NCI-H2029 (cell line): ENCODE measurements at places on chromosomes 1 and 21.

DNA sequence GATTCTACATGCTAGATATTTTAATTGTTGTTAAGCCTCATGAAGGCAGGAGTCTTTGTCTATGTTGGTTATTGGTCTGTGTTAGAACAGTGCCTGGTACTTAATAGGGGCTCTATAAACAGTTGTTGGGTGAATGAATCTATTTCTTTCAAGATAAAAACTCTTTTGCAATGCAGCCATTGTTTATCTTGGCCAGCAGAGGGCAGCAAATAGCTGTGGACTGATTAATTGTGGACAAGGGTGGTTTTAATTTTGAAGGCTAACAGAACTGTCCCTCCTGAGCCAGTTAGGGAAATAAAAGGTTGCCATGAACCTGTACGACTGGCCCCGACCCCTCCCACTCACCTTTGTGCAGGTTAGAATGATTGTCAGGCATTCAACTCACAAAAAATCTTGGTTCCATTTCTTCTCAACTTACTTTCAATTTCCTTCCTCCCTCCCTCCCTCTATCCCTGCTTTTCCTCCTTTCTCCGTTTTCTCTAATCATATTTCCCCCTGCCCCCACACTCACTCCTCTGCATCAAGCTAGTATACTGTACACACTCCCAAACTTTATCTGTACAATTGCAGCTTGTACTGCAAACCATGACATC is 66.3 kb upstream of the DIRAS3 start:
- DNase-seq: peak; percentile 47

DNA sequence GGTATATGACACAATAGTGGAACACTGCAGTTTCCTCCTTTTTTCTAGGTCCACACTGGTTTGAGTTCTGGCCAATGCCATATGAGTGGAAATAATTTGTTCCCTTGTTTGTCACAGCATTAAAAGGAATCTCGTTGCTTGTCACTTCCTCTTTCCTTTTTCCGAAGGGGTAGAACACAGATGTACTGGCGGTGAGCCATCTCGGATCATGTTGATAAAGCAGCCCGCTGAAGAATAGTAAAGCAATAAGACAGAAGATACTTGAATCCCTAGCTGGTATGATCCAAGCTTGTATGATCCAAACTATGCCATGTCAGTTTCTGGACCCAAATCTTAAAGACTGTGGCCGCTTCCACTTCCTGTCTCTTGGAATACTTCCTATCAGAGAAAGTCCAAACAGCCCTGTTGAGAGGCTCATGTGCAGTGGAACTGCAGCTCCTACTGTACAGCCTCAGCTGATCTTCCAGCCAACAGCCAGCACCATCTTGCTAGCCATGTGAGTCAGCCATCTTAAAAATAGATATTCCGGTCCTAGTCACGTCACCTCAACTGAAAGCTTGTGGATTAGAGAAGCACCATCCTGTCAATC is 40.3 kb downstream of the CFHR5 start:
- DNase-seq: no peak

GRCh38 chr1:220991959-220992704 is 112.9 kb downstream of the HLX start:
- no peak for DNase-seq

GRCh38 chr1:93362237-93362636 is 16.5 kb downstream of the DR1 start:
- no peak for DNase-seq

DNA sequence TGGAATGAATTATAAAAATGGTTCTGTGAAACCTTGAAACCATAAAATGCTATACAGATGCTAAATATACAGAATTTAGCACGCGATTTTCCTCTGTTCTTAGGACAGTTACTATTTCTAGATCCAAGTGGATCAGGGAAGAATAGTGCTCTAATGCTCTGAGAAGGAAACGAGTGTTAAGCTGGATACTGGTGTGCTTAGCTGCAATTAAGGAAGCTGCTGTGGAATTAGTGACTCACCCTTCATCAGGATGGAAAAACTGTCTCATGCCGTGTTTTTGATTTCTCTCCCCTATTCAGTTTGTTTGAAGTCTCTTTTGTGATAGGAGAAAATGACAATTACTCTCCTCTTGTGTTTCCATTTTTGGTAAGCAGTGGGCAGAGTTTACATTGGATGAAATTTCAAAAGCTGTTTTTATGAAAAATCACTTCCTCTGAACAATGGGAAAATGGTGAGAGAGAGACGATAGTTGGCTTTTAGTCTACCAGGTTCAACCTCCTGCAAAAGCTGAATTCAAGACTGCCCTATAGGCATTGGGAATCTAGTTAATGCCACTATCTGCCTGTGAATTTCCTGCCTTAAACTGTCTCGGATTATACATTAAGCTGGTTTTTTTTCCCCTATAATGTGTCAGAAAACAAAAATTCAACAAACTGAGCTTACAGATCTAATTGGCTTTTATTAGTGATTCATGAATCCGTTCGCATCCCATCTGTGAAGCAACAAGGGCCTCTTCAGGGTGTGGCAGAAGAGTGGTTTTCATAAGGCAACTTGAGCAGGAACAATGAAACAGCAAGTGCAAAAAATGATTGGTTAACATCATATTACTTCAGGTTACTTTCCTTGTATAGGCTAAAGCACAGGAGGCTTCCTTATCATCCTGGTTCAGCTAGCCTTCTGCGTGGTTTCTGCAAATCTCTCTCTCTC is 179.8 kb downstream of the ST6GALNAC3 start:
- no peak for DNase-seq

DNA sequence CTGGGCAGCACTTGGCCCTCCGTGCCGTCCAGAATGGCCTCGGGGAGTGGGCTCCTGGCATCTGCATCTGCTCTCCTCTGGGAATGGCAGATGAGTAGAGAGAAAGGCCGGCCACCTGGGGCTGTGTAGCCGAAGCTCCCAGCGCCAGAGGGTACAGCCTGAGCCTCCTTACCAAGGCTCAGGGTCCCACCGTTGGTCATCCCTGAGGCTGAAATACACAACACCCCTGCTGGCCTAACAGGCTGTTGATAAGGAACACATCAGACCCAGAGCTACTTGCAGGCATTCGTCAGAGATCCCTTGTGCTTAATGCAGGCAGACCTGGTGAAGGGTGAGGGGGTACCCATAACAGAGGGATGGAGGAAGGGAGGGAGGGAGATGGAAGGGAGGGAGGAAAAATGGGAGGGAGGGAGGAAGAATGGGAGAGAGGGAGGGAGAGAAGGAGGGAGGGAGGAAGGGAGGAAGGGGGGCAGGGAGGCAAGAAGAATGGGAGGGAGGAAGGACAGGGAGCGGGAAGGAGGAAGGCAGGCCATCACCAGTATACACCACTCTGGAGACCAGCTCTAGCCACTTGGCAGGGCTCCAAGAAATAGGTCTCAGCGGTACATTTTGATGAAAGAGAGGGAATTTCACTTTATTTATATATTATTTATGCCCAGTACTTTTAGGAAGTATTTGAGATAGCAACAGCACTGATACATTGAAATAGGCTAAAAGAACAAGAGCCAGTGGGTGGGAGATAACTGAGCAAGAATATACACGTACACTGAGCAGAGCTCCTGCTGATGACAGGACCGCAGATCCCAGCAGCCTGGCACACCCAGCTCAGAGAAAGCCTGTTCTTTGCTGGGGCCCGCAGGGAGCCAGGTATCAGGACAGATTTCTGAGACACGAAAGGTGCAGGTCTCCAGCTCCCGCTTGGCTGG is 315.0 kb upstream of the VAMP3 start:
- DNase-seq: no peak

DNA sequence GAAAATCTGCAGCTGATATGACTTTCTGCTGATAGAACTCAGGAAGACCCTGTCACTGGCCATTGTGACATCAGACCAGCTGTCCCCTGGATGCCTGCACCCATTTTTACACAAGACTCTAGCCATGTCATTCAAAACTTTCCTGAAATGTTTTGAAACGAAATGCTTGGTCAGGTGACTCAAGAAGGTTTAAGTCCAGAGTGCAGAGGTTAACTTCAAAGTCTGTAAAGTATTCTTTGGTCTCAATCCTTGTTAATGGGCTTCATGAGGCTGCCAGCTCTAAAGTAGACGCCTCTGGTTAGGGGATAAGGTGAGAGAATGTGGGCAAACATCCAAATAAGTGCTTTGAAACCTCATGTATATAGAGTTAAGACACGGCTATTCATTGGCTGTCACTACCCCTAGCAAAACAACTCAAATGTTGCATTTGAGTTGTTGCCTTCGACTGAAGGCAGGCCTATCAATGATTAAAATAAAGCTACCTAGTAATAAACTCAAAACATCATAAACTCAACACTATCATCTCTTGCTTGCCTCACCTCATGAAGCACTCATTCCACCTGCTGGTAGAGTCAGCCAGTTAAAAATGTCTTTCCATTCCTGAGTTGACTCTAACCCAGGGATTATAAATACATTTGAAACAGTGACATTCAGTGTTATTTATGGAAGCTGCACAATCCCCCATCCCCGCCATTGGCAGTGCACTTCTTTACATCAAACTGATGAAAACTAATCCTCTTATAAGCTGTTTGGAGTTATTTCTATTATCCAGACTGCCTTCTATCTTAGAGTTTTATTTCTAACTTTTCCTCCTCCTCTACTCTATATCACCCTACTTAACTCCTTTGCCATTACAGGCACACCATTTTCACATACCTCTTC is 26.0 kb downstream of the RABIF start:
- DNase-seq: no peak

DNA sequence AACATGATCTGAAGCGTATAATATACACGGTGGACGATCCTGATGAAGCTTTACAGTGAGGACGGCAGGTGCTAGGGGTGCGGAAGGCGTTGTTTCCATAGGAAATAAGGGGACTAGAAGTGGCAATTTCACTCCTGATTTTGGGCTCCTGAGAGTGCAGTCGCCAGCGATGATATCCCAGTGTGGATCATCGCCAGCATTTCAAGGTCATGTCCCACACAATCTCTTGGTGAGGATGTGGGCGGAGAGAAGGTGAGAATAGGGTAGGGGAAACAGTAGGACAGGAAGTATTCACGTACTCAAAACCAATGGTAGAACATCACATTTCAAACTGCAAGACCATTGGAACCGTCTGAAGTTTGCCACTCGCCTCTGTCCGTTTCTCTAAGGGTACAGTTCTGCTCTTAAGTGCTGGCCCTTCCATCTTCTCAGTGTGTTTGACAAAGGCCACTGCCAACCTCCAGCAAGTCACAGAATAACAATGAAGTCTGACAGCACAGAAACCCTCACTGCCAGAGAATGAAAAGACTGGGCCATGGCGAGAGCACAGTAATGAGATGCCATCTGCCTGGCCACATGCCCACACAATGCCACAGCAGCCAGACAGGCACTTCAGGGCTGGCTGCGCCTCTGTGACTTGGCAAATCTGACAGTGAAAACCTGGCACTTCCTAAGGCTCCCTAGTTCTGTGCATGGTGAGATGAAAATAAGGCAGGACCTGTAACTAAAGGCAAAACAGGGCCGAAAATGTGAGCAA is 27.9 kb downstream of the PCSK9 start:
- peak; percentile 96 for DNase-seq

DNA sequence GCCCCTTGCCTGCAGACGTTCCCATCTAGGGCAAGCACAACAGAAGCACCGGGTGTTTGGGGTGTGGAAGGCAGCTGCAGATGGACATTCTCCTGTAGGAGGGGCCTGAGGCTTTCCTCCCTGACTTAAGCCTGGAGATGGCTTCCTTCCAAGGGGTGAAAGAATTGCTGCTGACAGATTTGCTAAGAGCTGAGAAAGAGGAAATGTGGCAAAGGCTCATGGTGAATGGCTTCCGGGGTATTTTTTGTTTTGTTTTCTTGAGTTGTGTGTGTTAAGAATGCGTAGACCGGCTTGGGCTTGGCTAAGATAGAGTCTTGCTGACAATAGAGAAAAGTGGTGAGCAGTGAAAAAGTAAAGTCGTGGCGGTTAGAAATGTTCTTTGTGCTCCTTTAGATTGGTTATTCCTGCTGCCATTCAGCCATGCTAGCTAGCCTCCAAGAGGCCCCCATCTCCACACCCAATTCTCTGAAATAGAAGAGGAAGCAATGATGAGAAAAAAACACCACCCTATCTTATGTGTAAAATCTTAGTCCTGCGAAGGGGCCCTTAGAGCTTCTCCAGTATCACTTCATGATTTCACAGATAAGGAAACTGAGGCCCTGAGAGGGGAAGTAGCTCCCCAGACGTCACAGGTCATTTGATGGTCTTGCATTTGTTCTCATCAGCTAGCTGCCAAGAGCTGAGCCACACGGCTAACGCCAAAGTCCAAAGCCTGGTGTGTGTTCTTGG is 36.9 kb downstream of the EIF2D start:
- no peak for DNase-seq

DNA sequence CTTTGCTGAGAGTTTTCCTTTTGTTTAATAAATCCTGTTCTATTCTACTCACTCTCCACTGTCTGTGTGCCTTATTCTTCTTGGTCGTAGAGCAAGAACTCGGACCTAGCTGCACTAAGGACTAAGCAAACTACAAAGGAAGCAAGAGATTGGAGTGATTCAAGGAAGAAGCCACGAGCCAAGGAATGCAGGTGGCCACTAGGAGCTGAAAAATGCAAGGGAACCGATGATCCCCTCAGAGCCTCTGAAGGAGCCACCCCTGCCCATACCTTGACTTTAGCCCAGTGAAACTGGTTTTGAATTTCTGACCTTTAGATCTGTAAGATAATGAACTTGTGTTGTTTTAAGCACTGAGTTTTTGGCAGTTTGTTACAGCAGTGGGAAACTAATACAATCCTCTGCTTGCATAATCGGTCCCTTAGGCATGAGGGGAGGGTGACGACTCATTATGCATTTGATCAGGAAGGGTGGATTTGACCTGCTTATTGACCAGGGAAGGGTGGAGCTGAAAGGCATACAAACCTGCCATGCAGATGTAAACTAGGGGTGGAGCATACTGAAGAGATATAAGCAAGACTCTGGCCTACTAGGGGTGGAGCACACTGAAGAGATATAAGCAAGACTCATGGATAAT is 6.2 kb upstream of the CA6 start:
- DNase-seq: no peak

DNA sequence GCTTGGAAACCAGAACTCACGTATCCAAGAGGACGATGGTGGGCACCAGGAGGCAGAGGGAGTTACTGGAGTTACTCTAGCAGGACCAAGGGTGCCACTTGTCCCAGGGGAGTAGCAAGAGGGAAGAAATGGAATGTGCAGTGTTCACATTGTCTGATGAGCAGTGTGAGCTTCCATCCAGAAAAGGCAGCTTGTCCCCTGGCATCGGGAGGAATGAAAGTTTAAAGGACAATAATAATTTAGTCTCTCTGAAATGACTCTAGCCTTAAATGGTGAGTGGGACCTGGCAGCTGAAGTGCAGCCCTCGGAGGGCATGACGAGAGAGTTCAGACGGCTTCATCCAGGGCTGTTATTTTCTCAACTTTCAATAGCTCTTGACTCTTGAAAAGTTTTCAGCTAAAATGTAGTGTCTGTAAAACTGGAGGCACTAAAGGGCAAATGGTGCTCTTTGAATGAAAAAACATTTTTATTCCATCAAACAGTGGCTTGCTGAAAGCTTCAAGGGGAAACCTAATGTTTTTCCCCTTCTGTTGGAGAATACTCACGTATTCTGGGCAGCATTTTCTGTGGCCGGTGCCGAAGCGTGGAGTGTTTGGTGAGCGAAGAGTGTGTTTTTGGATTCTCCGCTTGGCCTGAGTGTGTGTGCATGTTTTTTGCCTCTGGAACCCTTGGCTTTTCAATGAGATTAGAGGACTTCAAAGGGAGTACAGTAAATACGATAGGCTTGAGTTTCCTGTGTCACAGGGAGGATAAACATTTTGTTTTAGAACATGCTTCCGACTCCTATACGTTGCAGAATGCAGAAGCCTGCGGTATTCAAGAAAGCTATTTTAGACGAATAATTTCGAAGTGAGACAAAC is 157.3 kb downstream of the GALNT2 start:
- DNase-seq: no peak
